ENCODE measurements at places on chromosomes 13 and 19.

DNA sequence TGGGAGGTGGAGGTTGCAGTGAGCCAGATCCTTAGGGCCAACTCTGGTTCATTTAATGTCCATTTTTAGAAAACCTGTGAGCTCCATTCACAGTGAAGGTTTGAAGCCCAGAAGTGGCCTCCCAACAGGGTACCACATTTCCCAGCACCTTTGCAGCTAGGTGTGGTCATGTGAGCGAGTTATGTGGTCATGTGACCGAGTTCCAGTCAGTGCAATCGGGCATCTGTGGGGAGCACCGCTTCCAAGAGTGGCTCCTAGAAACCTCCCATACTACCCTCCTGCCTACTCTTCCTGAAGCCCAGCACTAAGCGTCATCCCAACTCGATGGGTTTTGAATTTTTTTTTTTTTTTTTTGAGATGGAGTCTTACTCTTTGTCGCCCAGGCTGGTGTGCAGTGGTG is 663 bp upstream of the PLA2G4C start:
- no peak for DNase-seq

GRCh38 chr13:24281188-24282008 is 28.0 kb upstream of the C1QTNF9 start:
- DNase-seq = no peak

- DNase-seq = no peak
Measured at GRCh38 chr13:86914757-86915156, 756.4 kb upstream of the SLITRK5 start.

DNA sequence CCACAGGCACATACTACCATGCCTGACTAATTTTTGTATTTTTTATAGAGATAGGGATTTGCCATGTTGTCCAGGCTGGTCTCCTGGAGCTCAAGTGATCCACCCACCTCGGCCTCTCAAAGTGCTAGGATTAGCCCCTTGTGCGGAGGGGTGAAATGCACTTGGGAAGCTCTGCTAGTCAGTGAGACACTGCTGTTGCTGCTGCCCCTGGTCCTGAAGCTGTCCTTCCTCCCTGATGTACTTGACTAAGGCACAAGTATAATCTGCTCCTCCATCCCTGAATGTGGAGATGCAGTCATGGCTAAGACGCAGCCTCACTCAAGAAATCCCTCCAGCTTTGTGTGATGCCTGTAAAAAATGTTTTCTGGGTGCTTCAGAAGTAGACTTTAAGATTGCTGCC is 124.5 kb downstream of the KCTD15 start:
- no peak for DNase-seq

DNA sequence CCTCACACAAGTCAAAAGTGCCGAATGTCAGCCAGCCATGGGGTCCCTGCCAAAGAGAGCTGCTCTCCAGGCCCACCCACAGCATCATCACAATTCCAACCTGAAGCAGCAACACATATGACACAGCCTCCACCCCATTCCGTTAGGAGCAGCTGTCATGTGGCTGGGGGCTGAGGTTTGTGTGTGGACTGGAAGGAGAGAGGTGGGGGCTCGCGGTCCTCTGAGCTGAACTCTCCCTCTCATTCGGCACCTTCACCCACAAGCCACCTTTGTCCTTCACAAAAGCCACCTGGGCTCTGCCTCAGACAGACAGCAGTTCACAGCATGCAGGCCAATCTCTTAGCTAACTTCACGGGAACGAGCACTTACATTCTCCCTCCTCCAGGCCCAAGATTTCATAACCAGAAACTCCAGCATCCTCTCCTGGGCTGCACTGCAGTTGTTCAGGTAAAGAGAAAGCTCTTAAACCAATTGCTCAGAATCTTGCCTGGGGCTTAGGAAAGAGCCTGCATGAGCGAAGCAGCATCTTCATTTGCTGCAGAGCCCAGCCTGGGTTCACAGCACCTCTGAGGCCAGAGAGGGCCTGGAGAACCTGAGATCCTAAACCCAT is 7.2 kb downstream of the RAB20 start:
- no peak for DNase-seq

GRCh38 chr13:113865427-113865826 is 1.6 kb upstream of the GAS6 start:
- no peak for DNase-seq
